ENCODE measurements at places on chromosomes 4 and X.
A peak's percentile ranks its signal among the peaks of the same experiment; 100 is the strongest.

GRCh38 chr4:9903317-9903716 lies 118.0 kb downstream of the SLC2A9 start:
- DNase-seq, result no peak

DNA sequence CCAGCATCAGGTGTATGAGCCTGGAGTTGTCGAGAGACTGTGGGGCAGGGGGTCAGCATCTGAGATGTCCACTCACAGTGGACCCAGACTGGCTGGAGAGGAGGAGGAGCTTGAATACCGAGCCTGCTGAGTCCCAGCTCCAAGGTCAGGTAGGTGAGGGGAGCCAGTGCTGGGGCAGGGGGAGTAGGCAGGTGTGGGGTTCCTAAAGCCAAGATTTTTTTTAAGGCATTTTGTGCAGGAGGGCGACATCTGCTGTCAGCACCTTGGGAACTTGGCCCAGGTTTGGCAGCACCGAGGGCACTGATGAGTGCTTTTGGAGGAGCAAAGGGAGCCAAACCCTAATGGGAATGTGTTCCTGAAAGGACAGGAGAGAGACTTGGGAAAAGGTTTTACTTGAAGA lies 64.2 kb upstream of the MSANTD1 start:
- no peak for DNase-seq

DNA sequence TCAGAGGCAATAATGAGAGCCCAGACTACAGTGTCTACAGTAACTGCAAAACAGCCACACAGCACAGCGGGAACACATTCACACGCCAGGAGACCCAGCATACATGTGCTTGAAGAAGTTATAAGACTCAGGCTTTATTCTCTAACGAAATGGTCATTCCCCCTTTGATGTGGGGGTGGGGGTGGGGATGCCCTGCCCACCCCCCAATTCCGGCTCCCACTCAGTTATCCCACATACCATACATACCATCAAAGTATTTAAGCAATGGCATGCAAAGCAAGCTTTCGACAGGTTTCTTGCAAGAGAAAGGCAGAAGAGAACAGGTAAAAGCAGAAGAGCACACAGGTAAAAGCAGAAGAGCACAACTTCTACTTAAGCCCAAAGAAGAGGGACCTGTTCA lies 3.6 kb downstream of the MECP2 start:
- DNase-seq, result no peak

DNA sequence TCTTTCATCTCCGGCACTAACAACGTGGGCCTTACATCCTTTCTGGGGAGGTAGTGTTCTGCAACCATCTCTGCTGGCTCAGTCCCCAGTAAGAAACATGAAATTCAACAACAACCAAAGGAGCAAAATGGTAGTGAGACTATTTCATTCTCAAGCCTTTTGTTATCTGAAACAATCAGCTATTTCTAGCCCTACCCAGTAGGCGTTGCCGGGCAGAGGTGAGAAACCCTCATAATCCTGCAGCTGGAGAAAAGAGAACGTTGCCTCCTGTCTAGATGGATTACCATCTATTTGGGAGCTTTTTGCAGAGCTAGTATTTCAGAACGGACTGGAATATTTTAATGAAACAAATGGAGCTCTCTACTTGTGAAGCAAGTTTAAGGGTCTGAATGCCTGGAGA lies 66.4 kb upstream of the GPR174 start:
- no peak for DNase-seq

GRCh38 chr4:34362654-34363053 lies 1881.7 kb downstream of the ARAP2 start:
- no peak for DNase-seq

GRCh38 chr4:75671802-75672421 lies 1.3 kb downstream of the G3BP2 start:
- DNase-seq, result no peak

GRCh38 chr4:15104825-15105224 lies 102.5 kb downstream of the CPEB2 start:
- no peak for DNase-seq

GRCh38 chrX:134712272-134712671 lies 54.0 kb upstream of the PLAC1 start:
- no peak for DNase-seq

DNA sequence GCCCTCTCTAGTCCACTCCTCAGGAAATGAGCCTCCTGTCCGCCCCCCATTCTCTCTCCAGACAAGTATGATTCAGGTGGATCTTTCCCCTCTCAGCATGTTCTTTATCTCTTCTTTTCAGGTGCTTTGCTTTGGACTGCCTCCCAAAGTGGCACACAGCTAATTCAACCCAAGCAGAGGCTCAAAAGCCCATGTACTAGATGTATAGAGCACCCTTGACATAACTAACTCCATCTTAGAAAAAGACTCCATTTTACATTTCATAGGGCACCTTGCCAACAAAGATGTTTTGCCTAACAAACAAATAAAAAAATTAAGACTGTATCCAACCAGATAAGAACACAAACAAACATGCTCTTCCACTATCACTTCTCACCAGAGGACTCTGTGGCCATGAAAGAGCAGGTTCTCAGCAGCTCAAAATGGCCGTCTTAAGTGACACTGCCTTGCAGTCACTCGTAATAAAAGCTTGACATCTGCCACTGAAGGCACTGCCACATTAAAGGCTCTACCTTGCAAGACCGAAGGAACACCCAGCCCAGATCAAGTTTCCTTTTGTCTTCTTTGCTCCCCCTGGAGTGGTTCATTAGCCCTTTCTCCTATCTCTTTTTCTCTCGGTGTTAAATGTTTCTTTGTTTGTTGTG lies 84.9 kb upstream of the TAB3 start:
- no peak for DNase-seq

GRCh38 chrX:114715096-114715495 lies 131.2 kb downstream of the HTR2C start:
- DNase-seq, result no peak

GRCh38 chr4:7156328-7156727 lies 36.0 kb upstream of the SORCS2 start:
- DNase-seq, result no peak

DNA sequence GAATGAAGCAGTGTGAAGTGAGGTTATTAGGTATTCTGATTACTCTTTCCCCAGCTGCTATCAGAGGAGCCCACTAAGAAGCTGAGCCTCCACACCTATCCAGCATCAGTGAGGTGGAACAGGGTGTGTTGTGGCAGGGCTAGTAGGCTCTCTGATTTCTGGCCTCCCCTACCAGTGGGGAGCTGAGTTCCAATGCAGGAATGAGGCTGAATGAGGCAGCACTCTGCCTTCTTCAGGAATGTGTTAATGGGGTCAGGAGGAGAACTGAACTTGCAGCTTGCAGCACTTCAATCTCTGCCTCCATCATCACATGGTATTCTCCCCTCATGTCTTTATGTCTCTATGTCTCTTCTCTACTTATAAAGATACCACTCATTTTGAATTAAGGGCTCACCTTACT lies 26.9 kb downstream of the SOX3 start:
- no peak for DNase-seq

GRCh38 chrX:17814557-17814956 lies 46.5 kb downstream of the RAI2 start:
- no peak for DNase-seq

DNA sequence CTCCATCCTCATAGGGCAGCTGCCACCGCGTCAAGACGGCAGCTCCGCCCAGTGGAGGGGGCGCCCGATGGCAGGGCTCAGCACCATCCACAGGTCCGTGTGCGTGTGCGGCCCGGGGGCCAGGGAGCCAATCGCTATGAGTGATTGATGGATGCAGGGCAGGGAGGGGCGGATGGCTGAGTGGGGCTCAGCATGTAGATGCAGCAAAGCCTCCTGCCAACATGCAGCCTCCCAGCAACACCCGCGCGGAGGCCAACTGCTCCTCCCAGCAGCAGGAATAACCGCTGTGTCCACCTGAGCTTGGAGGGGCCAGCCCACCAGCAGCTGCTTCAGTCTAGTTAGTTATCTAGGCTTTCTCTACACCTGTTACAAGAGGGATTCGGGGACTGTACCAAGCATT lies 77.4 kb downstream of the MTMR1 start:
- DNase-seq, result no peak

DNA sequence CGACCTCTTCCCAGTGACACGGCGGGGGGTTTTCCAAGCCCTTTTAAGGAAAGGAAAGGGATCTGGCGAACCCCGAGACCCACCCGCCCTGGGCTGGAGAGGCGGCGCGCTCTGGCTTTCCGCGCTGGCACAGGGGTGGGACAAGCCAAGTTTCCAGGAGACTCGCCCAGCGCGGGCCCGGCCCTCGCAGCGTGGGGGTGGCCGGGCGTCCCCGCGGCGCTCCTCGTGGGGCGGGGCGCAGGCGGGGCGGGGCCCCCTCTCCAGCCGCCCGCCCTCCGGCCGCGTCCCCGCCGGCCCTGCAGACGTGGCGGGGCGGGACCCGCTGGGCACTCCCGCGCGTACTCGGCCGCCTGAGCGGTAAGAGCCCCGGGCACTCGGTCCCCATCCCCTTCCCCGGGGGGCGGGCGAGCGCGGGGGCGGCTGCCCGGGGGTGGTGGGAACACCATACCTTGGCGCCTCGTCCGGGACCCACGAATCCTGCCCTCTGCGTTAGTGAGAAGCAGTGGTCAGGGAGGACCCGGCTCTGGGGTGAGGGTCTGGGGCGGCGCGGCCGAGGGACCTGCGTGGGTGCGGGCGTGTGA lies at the start of gene FAM114A1:
FAM114A1 (plus strand) TSS at position 329 of the 581 bp plus-strand sequence. CDS start 10,273 bp downstream, outside the sequence.
- peak; percentile 39 for DNase-seq

DNA sequence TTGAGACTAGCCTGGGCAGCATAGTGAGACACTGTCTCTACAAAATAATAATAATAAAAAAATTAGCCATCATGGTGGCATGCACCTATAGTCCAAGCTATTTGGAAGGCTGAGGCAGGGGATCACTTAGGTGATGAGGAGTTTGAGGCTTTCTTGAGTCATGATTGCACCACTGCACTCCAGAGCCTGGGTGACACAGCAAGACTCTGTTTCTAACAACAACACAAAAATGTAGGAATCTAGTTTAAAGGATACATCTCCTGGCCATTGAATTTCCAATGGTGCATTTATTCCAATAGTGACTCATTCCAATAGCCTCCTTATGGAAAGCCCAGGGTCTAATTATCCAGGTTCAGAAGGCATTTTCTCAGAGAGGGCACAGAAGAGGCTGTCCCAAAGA lies 21.9 kb upstream of the HERC6 start:
- no peak for DNase-seq

DNA sequence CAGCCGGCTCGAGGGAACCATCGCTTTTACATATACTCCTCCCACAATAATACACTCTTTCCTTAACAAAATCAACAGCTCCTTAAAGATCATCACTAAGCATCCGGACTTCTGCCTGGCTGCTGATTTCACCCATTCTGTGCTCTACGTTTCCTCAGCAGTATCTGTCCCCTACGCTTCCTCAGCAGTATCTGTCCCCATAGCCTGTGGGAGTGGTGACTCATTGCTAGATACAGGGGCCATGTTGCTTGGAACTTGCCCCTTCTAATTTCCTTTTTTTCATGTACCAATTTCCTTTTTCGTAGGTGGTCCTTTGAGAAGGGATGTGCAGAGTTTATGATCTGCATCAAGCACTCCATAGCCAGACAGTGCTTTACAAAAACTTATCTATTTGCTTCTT lies 18.6 kb downstream of the MAP3K15 start:
- no peak for DNase-seq

DNA sequence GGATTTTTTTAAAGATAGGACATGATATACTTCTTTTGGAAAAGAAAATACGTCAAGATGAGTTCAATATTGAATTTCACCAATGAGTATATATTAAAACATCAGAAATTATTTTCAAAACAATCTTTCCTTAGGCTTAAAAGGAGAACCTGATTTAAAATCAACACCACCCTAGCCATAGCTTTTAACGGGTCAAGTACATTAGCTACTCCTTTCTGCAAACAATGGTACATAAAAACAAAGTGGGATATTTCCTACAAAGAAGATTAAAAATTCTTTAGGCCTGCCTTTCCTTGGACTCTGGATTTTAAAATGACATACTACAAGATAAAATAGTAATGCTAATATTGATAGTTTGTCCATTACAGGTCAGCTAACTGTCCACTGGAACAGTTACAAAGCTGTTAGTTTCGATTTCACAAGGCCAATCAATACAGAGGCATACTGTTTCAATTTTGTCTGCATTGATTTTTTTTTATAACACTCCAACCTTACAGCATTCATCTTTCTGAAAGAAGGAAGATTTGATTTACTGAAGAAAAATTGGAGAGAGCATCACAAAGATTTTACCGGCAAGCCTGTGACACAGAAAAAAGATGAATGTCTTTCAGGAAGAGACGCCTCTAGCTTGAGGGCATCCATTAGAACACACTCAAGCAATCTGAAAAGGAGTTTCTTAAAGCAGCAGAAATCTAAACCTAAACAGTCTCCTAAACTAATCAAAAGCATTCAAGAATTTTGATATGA lies 97.2 kb downstream of the MAB21L2 start:
- peak; percentile 6 for DNase-seq

DNA sequence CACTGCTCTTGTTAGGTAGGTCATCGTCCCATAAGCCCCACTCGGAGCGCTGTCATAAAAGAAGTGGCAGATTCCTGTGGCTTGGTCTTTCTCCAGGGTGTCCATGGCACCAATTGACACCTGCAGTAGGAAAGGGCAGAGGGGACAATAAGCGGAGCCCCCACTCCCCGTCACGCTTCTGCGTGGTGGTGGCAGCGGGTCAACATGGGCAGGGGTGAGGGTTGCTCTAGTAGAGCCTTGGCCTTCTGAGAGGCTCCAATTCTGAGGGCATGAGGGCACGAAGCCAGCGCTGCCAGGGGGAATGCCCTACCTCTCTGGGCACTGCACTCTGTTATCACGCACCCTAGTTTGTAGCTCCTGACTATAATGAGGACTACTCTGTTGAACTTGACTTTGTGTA lies 90.4 kb downstream of the PHKA2 start:
- no peak for DNase-seq

DNA sequence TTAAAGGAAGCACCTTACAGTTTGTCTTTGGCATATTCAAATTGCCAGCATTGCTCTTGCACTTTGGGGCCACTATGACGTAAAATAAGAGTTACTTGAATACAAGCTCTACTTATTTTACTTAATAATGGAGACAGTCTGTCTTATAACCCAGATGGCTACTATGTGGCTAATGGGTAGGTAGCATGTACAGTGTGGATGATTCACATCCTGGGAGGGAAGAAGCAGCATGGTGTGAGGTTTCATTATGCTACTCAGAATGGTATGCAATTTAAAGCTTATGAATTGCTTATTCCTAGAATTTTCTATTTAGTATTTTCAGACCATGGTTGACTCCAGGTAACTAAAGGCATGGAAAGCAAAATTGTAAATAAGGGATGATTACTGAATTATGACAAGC lies 761.8 kb upstream of the ATOH1 start:
- no peak for DNase-seq

Measured in NCI-H146 (cell line).